ENCODE measurements at places on chromosomes 13 and 19.

GRCh38 chr19:38021352-38021751, 114.3 kb downstream of the SIPA1L3 start:
- DNase-seq, result no peak

GRCh38 chr19:55578761-55579747, 1.6 kb downstream of the ZNF579 start:
- DNase-seq, result no peak

DNA sequence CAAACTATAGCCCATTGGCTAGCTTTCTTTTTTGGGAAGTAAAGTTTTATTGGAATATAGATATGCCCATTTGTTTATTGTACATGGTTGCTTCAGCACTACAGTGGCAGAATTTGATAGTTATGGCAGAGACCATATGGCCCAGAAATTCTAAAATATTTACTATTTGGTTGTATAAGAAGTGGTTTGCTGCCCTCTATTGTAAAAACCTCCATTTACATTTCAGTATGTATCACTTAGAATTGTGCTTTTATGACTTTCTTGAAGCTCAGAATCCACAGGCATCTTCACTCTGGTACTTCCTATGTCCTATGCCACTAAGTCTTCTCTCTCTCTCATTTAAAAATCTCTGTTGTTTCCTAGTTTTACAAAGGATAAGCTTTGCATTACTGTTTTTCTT, 37.7 kb downstream of the DLEU7 start:
- DNase-seq, result no peak

DNA sequence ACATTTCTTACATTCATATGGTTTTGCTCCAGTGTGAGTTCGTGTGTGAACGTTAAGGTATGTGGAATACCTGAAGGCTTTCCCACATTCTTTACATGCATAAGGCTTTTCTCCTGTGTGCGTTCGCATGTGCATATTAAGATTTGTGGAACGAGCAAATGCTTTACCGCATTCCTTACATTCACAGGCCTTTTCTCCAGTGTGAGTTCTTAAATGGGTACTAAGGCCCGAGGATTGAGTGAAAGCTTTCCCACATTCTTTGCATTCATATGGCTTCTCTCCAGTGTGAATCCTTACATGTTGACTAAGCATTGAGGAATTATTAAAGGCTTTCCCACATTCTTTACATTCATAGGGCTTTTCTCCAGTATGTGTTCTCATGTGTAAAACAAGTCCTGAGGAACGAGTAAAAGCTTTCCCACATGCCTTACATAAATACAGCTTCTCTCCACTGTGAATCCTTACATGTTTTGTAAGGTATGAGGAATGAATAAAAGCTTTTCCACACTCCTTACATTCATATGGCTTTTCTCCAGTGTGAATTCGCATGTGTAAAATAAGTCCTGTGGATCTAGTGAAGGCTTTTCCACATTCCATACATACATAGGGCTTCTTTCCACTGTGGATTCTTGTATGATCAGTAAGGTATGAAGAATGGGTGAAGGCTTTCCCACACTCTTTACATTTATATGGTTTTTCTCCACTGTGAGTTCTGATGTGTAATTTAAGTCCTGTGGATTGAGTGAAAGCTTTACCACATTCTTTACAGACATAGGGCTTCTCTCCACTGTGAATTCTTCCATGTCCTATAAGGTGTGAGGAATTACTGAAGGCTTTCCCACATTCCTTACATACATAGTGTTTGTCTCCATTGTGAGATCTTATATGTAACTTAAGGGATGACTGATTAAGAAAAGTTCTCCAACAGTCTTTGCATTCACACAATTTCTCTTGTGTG, 10.7 kb downstream of the ZNF846 start:
- no peak for DNase-seq

DNA sequence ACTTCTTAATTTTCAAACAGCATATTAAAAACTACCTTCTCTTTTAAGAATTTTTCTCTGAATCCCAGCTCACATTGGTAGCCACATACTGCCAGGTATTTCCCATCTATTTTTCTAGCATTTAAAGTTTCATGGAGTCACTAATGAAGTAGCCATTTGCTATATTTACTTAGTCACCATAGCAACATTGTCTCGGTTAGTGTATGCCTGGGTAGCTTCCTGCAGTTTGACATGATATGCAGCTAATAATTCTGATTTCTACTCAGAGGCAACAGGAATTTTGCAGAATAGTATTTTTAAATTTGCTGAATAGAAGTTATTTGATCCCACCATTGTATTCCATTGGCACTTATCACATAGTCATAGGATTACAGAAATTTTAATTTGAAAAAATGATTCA, 30.9 kb upstream of the KCTD4 start:
- DNase-seq, result no peak

GRCh38 chr13:46489586-46490023, 63.4 kb upstream of the LRCH1 start:
- DNase-seq, result no peak

- DNase-seq, result no peak
These were observed 123.1 kb downstream of the RBM26 start for GRCh38 chr13:79282976-79283375.

- peak; percentile 65 for DNase-seq
These were observed 26.9 kb upstream of the CYP2A7 start for GRCh38 chr19:40908976-40909375.

DNA sequence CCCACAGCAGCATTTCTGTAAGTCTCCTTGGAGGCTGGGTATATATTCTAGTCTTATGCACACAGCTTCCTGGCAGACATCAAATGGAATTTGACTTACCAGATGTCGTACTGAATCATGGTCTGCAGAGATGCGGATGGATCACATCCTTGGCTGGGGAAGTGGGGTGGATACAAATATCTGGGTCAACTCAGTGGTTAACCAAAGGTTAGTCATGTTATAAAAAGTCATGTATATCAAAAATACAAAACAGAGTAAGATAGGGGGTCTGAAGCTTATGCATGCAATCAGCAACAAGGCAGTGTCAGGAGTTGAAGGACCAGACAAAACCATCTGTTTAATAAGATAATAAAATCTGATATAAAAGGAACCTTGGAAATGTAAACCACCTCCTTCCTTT, 61.9 kb downstream of the WASF3 start:
- no peak for DNase-seq

GRCh38 chr19:39403331-39404312, 3.0 kb upstream of the ZFP36 start:
- peak; percentile 96 for DNase-seq

- no peak for DNase-seq
These were observed 61.6 kb upstream of the GPR12 start for GRCh38 chr13:26822146-26822545.

- DNase-seq, result no peak
These were observed 671 bp downstream of the MCOLN1 start for GRCh38 chr19:7522923-7523667.

- no peak for DNase-seq
These were observed 72.8 kb downstream of the COL4A2 start for GRCh38 chr13:110379905-110380341.

DNA sequence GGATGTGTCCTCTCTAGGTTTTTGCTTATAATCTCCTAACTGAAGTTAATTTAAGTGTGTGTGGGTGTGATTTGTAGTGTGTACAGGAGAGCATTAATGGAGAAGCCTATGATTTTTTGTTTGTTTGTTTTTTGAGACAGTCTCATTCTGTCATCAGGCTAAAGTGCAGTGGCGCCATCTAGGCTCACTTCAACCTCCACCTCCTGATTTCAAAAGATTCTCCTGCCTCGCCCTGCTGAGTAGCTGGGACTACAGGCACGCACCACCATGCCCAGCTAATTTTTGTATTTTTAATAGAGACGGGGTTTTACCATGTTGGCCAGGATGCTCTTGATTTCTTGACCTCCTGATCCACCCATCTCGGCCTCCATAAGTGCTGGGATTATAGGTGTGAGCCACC, 20.6 kb downstream of the ZNF701 start:
- no peak for DNase-seq

GRCh38 chr19:1068009-1069001, 1.3 kb downstream of the ARHGAP45 start:
- DNase-seq, result peak; percentile 88

DNA sequence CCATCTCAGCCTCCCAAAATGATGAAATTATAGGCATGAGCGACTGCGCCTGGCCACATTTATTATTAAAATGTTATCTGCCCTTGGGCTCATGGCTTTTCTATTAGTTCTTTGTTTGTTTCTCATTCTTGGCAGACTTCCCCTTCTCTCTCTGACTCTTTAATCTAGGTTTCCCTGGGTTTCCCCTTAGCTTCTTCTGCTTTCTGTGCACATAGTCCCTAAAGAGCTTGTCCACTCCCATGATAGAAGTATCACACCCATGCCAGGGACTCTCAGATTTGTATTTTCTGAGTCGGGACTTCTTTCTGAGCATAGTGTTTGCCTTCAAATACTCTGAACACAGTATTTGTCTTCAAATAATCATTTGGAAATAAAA, 38.6 kb upstream of the ITM2B start:
- no peak for DNase-seq

DNA sequence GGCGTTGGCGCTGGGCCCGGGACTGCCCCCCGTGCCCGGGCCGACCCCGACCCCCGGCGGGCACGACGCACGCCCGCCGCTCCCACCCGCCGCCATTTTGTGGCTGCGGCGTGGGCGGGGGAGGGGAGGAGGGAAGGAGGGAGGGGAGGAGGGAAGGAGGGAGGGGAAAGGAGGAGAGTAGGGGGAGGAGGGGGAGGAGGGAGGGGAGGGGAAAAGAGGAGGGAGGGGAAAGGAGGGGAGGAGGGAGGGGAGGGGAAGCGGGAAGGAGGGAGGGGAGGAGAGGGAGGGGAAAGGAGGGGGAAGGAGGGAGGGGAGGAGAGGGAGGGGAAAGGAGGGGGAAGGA, at the start of gene BTBD2:
TSS of gene BTBD2 (minus strand) at position 107 of the 343 bp plus-strand sequence. CDS start at position 96, 11 bp downstream.
- DNase-seq, result peak; percentile 82

- DNase-seq, result no peak
These were observed 101.2 kb downstream of the LHFPL6 start for GRCh38 chr13:39501702-39502324.

DNA sequence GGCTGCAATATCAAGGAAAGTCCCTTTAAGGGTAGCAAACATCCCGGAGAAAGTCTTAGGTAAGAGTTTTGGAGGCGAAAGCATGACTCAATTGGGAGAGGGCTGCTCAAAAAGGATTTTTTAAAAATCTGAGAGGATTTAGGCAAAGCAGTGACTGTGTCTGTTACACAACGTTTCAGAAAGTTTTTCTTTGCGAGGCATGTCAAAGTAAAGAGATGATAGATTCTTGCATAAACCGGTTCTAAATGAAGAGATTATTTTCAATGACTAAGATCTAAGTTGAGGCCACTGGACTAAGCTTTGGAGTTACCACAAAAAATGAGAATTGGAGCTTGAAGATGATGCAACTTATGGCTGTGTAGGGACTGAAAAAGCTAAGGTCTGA, 43.7 kb upstream of the ENOX1 start:
- DNase-seq, result no peak

DNA sequence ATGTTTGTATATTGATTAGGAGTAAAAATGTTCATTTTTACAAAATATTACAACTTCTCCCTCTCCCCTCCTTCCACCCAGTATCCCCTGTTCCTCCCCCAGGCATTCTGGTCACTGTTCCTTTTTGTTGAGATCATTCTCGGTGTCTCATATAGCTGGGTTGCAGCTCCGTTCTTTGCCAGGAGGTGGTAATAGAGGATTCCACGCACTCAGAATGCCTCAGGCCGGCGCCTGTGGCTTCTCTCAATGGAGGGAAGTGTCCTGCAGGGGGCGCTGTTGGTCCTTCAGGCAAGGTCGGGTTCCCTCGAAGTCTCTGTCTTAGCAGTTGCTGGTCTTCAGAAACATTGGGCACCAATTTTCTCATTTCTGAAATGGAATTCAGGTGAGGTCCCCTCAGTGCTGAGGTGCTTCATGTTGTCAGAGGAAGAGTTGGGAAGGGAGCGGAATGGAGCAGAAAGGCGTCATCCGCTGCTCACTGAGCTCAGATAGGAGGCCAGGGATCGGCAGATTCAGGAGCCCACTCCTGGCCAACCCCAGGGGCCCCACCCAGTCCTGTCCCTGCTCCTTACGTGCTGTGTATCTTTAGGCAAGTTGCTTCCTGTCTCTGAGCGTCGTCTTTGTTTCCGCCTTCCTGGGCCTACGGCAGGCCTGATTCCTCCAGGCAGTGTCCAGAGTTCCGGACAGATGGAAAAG, 10.3 kb upstream of the GARIN5A start:
- DNase-seq, result peak; percentile 30

- DNase-seq, result no peak
These were observed 96.4 kb downstream of the MBNL2 start for GRCh38 chr13:97318532-97318931.

DNA sequence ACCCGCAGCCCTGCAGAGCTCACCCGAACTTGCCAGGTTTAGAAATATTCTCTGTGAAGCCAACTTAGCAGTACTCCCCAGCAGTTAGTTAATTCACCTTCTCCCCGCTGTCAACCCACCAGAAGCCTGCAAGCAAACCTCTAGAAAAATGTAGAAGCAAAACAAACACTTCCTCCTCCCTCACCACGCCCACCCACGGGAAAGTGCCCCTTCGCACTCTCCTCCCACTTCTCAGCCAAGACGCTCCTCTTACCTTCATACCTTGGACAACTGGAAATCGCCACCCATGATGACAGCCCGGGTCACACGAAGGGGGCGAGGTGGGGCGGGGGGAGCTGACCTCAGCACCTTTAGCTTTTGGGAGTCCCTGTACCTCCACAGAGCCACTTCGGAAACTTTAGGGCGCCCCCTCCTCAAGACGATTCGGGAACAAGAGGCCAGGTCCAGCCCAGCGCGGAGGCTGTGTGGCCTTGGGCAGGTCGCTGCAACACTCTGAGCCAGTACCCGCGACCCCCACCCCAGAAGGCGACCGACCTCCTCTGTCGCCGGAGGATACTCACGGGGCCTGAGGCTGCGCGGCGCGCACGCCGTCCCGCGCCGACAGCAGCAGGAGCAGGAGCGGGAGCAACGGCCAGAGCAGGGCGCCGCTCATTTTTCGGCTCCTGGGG, 485 bp downstream of the CPAMD8 start:
- peak; percentile 13 for DNase-seq

DNA sequence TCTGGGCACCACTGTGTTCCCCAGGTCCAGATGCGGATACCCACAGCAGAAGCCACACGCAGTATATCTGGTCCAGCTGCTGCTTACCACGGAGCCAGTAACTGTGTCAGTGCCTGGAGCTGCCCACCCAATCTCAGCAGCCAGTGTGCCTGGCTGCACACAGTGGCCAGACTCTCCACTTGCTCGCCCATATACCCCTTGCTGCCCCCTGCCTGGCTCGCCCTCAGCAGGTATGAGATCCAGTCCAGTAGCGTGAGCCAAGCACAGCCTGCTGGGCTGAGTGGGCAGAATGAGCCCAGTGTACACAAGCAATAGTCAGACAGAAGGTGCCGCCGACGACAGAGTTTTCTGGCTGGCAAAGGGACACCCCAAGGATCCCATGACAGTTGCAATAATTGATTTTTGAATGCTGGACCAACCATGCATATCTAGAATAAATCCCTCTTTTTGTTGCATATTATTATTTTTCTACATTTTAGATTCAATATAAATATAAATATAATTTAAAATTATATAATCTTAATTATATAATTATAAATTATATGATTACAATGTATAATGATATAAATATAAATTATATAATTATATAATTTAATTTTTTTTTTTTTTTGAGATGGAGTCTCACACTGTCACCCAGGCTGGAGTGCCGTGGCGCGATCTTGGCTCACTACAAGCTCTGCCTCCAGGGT, 918.8 kb upstream of the MIR17HG start:
- DNase-seq, result no peak

GRCh38 chr13:28584873-28585381, 74.0 kb upstream of the POMP start:
- no peak for DNase-seq

- DNase-seq, result no peak
These were observed 19.0 kb upstream of the ACOD1 start for GRCh38 chr13:76929320-76929719.

- no peak for DNase-seq
These were observed 515.0 kb upstream of the KLHL1 start for GRCh38 chr13:70623239-70623638.

- DNase-seq, result no peak
These were observed 16.1 kb downstream of the SYDE1 start for GRCh38 chr19:15123031-15123890.

Data from CD4-positive, alpha-beta T cell treated with Interleukin-6 for 4 hours (primary cell).